ENCODE measurements at places on chromosomes 6 and 20.

- no peak for DNase-seq
Measured at GRCh38 chr6:33609528-33609927, 11.6 kb upstream of the ITPR3 start.

- DNase-seq: no peak
Measured at GRCh38 chr6:11486486-11486885, 51.1 kb upstream of the TMEM170B start.

GRCh38 chr20:1901704-1902103, 6.5 kb downstream of the SIRPA start:
- DNase-seq: no peak

DNA sequence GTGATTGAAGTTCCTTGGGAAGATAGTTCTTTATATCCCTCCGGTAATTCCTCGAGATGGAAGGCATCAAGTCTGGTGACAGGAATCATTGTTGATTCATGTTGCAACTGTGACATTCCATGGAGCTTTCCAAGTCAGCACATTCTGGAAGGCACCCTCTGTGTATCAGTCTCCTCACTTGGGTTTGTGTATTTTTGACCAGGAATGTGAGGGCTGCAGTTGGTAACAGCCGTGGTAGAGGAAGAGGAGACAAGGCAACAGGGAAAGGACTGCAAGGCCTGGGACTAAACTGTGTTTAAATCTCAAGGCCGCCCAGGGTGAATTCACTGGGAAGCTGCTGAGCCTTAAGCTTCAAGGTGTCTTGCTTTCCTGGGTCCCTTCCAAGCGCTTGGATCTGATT, 99.0 kb downstream of the CLIC5 start:
- DNase-seq: no peak

DNA sequence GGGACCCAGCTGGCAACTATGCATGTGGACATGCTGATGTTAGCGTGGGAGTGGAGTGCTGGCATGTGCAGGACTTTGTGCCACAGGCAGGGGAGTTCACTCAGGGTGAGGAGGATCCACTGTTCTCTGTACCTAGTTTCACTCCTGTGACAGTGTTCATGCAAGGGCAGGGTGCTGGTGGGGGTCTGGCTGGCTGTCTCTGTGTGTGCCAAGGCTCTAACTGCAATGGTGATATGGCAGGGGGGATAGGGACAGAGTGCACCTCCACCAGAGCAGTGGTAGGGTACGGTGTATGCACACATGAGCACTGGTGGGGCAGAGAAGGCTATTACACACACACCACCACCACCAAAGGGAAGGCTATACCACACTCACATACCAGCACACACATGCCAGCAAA, 210.2 kb upstream of the DEFB112 start:
- DNase-seq: no peak
